Fibroblast of mammary gland (primary cell): ENCODE measurements at places on chromosomes 4 and X.

DNA sequence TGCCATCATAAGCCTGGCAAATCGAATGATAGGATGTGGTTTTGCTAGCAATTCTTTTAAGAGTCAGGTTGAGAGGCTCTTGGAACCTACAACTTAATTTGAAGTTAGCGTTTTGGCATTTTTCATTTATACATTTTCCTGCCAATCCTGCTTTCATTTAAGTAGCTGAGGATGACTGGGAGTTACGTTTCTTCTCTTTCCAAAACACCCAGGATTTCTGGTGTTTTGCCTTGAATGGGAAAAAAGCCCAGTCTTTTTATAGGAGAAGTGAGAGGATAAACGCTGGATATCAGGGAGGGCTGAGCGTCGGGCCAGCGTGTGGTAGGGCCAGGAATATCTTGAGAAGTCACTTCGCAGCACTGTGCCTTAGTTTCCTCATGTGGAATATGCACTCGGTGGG is 174.2 kb upstream of the HAND2 start:
- DNase-seq: no peak

- DNase-seq: peak; percentile 8
Observed at GRCh38 chr4:71550220-71551165, 211.7 kb downstream of the SLC4A4 start.

- DNase-seq: peak; percentile 44
Observed at GRCh38 chr4:29277381-29277780, 1442.8 kb upstream of the PCDH7 start.

DNA sequence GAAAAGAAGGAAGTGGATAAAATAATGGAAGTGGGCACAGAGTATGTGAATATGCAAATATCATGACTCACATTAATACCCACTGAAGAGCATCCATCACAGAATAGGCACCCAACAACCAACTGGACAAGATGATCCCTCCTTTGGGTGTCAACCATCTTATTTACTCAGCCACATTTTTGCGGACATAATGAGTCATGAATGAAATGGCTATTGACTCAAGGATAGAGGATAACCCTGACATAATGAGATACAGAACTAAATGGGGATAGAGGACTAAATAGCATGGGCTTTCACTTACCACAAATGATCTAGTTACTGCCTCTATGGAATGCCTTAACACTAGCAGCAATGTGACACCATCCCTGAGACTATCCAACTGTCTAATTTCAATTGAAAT is 224.7 kb downstream of the ANTXR2 start:
- peak; percentile 24 for DNase-seq

DNA sequence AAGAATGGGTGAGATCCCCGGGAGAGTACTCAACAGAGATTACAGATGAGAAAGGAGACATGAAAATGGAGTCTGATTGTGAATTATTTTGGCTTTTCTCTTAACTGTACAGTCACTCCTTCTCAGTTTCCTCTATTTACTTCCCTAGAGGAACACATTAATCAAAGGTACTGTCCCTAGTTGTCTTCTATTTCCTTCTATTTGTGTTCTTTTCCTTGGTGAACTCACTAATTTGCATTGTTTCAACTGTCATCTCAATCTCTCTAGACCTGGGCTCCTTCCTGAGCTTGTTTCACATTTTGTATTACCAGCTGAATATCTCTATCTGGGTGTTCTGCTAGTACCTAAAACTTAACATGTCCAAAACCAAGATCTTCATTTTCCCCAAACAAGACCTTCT is 59.8 kb downstream of the ABCB7 start:
- DNase-seq: no peak

- no peak for DNase-seq
Observed at GRCh38 chr4:177131736-177132135, 177.9 kb upstream of the NEIL3 start.

DNA sequence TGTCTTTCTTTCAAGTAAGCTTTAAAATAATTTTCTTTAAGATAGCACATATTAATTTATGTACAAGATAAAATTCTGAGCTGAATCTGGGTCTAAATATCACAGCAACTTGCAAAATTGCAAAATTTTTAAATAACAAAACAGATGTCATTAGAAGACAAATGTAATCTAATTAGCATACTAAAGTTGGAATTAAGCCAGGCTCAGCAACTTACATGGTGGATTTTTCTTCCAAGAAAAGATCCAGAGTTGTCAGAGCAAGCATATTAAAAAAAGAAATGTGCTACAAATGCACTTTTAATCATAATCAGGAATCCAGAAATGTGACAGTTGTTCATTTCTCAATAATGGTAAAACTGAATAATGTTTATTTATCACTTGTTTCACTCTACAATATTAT is 906.9 kb upstream of the INTU start:
- no peak for DNase-seq

- DNase-seq: no peak
Observed at GRCh38 chr4:165481053-165481835, 102.4 kb downstream of the CPE start.

GRCh38 chr4:101304916-101305315 is 42.4 kb downstream of the PPP3CA start:
- no peak for DNase-seq

DNA sequence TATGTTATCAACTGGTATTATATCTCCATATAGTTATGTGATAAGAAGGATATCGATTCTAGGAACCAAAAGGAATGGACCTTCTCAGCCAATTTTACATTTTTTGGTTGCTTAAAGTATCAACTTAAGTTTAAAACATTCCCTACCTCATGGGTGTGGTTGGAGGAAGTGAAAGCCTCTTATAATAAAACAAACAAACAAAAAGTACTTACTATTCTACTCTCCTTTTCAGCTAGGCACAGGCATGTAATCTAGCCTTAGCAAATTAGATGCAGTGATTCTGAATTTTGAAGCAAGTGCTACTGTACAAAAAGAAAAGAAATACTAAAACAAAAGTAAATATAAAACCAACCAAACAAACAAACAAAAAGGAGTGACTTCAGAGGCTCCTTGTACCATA is 485.4 kb downstream of the C4orf33 start:
- no peak for DNase-seq

- DNase-seq: peak; percentile 79
Observed at GRCh38 chrX:107675823-107676555, 47.7 kb downstream of the PRPS1 start.

- peak; percentile 40 for DNase-seq
Observed at GRCh38 chrX:67613366-67613765, 69.5 kb downstream of the AR start.

DNA sequence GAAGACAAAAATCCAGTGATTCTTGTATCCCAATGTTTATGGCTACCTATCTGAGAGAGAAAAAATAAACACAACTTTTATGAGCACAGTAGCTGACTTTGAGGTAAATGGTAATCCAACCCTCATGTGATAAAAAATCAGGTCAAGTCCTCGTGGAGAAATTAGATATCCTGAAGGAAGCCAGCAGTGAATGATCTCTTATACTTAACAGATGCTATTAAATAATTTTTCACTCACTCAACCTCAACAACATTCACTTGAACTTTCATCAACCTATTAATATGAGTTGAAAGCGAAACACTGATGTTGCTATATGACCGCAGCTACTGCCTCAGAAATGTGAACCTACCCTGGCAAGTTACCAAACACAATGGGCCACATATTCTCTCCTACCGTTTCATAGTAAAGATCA is 105.4 kb downstream of the GPC3 start:
- no peak for DNase-seq

- no peak for DNase-seq
Observed at GRCh38 chr4:42492962-42493361, 95.7 kb downstream of the SHISA3 start.

GRCh38 chrX:18354369-18355223 is at the start of gene SCML2:
Gene SCML2 (minus strand): TSS chrX:18354688. CDS start chrX:18334071, 20,617 bp downstream.
- peak; percentile 17 for DNase-seq

DNA sequence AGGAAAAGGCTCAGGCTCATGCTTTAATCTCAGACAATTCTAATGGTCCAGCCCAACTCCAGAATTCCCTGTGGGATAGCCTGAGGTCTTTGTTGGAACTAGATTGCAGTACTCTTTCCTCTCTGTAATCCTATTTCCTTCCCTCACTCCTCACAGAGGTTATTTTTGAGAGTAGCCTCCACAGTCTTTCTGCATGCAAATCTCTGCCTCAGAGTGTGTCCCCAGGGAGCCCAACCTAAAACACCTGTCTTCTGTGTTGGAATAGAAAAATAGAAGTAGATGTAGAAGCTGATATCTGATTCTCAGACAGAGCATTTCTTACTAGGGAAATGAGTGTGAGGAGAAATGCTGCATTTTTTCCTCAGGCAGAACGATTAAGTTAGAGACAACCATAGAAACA is 915.5 kb upstream of the EPHA5 start:
- no peak for DNase-seq

- no peak for DNase-seq
Observed at GRCh38 chrX:124250835-124251437, 81.5 kb upstream of the TEX13D start.

DNA sequence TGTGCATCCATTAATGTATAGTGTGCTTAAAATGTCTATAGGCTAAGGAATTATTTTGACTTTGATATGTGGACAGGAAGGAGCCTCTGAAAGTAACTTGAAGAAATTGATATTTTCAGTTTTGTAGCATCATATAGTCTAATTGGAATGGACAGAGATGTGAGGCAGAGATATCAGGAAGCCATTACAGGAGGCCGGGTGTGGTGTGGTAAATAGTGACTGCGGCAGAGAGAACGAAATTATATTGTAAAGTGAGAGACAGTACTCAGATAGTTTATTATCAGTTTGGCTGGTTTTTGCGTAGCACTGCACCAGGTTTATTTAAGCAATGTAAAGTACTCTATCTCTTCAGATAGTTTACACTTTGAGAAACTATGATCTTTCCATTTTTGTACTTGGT is 98.5 kb downstream of the RAP1GDS1 start:
- no peak for DNase-seq

DNA sequence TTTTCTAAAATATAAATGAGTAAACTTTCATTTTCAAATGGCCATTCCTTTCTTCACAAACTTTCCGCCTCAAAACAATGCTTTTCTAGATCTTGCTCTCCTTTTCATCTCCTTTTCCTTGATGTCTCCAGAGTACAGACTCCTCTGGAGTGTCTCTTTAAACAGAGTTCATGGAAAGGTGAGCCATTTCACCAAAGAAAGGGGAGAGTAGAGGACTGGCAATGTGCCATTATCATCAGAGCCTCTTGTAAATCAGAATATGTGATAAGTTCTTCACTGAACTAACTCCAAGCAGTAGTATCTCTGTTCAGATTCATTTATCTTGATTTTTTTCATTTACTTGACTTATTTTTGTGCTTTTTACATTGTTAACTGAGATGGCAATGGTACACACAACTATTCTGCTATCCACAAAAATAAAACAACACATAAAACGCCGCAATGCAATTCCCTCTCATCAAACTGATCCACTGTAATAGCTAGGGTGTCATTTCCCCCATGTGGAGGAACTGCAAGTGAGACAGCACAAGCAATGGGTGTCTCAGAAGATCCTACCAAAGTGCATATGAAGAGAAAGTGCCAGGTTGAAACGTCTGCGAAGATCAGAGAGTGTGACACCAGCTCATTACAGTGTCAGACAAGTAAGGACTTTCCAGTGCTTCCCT is 125.4 kb downstream of the RASL11B start:
- no peak for DNase-seq

DNA sequence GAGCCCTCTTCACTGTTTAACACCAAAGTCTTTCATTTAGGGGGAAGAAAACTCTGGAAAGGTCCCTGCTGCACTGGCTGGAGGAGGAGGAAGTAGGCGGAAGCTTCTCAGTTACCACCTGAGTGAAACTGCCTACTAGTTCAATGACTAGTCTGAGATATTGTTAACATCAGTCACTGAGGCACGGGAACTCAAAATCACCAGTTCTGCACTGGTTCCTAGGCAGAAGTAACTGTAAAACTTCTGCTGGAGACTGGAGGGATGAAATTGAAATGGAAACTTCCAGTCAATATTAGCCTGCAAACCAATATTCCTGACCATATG is 178.3 kb downstream of the SNCA start:
- no peak for DNase-seq

- DNase-seq: no peak
Observed at GRCh38 chrX:136941396-136942337, 61.1 kb upstream of the RBMX start.

- DNase-seq: no peak
Observed at GRCh38 chr4:107349266-107349665, 313.2 kb upstream of the DKK2 start.
